ENCODE measurements at places on chromosomes 12 and 14.
A peak's percentile ranks its signal among the peaks of the same experiment; 100 is the strongest.

DNA sequence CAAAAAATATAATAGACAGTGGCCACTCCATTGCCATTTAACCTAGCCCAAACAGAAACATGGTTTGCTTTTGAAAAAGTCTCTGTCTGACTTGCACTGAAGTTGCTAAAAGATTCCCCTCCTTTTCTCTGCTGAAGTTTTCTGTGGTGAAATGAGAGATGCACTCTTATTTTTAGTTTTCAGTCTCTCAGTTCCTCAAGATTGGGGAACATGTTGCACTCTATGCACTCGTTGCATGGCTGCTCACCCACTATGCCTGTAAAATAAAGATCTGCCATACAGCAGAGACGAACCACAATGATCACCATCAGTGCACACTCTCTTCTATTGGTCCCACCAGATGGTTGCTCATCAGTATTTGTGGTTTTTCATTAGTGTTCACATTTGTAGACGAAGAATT, 13.1 kb upstream of the DAAM1 start:
- no peak for DNase-seq

DNA sequence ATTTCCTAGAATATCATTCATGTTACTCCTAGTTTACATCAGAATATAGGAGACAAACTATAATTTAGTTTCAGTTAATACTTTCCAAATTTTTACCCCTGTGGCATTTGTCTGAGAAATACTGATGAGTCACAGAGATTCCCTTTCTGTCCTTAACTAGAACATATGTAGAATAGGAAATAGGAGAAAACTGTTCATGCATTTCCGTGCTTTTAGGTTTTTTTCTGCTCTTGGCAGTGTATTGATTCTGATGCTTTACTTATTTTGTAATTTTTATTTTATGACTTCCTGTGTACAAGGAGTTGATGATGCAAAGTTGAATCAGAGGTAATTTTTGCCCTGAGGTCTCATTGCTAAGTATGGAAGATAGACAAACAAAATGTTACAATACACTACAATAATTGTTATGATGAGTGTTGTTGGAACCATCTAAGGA, 23.0 kb downstream of the MNAT1 start:
- DNase-seq: peak; percentile 89

GRCh38 chr12:43550831-43551271, 1.2 kb downstream of the ADAMTS20 start:
- no peak for DNase-seq

DNA sequence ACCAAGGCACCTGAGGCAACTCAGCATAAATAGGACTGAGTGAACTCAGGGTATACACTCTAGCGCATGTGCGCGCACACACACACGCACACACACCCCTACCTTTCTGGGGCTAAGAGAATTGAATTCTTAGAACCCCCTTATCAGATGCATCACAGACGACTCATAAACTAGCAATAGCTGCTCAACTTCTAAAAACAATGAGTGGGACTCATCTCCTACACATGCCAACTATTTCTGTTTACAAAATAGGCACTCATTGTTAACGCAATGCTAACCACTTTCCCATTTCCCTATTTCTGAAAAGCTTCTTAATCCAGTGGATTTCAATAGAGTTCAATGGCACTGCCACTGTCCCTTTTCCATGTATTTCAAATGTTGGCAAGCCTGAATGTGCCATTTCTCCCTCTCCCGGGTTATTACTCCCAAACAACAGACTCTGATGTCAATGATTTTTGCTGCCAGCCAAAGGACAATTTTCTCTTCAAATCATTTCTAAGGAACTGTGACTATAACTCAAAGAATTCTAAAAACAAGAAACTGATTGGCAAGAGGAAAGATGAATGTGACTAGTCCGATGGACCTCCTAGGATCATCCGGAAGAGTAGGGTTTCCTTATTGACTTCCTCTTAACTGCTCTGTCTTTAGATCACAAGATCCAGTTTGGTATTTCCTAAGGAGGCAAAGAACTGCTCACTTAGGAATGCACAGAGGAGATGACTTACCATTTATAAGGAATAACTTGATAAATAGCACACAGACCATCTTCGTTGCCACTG, 48.8 kb downstream of the SLC38A1 start:
- peak; percentile 66 for DNase-seq

DNA sequence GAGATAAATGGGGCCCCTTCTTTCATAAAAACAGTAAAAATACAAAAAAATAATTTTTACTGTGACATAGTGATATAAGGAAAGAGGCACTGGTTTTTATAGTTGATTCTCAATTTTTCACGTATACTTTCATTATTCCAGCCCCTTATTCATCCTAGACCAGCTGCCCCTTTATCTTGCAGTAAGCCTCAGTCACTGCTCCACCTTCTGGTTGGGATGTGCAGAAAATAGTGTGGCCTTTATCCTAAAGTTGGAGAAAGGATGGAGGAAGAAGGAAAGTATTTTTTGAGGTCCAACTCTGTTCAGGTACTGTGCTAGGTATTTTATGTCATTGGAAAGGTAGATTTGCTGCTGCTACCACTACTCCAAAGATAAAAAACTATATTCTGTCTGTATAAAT, 172.7 kb downstream of the ANO6 start:
- DNase-seq: peak; percentile 74

GRCh38 chr12:3920351-3921150, 47.4 kb upstream of the PARP11 start:
- peak; percentile 44 for DNase-seq

GRCh38 chr12:40137252-40137651, 31.4 kb upstream of the SLC2A13 start:
- peak; percentile 21 for DNase-seq

DNA sequence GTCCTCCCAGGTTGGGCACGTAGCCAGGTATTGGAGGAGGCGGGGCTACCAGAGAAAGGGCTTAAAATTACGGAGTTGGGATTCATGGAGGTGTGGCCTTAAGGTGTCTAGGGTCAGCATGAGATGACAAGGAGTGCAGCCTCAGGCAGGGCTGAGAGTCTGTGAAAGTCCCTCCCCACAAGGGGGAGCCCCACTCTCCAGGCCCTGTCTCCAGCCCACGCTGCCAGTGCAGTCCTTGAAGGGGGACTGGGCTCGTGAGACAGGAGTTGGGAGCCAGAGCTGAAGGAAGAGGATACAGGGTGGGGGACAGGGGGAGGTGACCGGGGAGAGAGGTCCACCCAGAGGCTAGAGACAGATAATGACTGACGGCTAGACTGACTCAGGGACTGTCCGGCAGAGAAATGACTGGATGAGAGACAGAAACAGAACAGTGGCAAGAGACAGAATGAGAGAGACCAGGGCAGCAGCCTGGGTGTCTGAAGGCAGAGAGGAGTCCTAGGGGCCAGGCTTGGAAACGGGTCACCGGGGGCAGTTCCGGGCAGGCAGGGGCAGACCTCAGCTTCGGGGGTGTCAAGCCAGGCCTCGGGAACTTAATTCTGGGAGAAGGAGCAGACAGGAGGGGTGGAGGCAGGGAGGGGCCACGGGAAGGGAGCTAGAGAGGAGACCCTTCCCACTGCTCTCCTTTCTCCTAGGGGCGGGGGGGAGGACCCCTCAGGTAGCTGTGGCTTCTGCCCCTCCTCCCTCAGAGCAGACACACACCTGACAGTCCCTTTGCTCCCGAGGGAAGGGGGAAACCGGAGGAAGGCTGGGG, 970 bp downstream of the CDH24 start:
- peak; percentile 83 for DNase-seq

DNA sequence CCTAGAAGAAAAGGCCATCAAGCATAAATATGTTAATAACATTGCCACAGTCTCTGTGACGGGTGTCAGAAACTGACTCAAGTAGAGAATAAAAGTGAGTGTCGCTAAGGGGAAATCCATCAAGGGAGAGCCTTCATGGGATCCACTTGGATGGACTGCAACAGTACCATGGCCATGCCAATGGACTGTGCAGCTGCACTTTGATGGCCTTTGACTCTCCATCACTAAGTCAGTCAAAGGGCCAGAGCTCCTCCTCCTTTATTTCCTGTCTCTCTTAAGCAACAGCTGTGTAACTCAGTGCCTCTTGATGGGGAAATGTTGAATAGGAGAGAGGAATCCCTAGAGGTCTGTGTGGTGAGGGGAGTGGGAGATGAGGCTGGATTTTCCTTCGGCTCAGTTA, 335.2 kb downstream of the BMP4 start:
- no peak for DNase-seq

GRCh38 chr12:1467710-1468109, 126.7 kb downstream of the FBXL14 start:
- no peak for DNase-seq

DNA sequence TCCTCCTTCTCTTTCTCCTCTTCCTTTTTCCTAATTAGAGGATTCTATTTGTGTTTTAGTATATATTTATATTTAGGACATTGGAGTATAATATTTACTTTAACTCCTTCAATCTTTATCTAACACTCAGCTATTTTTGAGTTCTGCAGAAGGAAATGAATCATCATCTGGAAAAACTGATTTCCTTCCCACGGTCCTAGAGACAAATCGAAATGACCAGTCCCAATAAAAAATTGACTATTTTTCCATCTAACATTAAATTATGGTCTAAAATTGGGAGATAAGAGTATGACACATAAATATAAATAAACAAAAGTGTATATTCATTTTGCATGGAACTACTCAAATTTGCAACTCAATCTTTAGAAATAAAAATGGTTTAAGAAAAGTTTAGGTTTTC, 167.4 kb downstream of the TMTC3 start:
- DNase-seq: peak; percentile 73

- no peak for DNase-seq
Measured at GRCh38 chr14:45238988-45239387, 14.0 kb downstream of the MIS18BP1 start.

GRCh38 chr14:103819503-103820307, 27.7 kb downstream of the PPP1R13B start:
- peak; percentile 7 for DNase-seq

DNA sequence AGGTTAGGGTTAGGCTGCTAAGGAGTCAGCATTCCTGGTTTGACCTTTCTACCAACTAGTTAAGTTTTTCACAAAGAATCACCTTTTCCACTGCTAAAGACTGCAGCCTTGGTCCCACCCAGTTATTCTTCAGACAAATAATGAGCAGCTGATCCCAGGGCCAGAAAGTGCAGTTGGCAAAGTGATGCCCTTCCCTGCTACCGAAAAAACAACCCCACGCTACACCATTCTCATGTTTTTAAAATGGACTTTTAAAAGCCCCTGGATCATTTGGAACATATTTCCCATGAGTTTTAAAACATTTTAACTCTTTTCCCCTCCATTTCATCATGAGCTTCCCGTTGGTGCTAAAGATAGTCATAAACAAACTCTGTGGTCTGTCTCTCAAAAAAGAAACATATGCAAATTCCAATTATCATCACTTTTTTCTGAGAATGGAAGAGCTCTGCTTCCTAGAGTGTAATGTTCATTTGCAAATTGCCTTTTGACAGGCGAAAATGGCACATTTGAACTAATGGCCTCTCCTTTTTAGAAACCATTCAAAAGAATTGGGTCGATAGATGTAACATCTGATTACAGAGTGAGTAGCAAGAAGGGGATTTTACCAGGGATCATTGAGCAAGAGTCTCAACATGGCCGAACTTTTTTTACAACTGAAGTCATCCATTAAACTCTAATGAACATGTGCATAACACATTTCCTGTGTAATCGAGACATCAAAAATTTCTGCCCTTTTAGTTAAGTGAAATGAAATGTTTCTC, 129.3 kb upstream of the RAP1B start:
- peak; percentile 66 for DNase-seq

- DNase-seq: no peak
Measured at GRCh38 chr14:90740081-90740480, 76.1 kb downstream of the TTC7B start.

GRCh38 chr12:105947906-105948305, 190.8 kb downstream of the NUAK1 start:
- no peak for DNase-seq

GRCh38 chr14:40248671-40249070, 816.4 kb upstream of the FBXO33 start:
- DNase-seq: no peak

DNA sequence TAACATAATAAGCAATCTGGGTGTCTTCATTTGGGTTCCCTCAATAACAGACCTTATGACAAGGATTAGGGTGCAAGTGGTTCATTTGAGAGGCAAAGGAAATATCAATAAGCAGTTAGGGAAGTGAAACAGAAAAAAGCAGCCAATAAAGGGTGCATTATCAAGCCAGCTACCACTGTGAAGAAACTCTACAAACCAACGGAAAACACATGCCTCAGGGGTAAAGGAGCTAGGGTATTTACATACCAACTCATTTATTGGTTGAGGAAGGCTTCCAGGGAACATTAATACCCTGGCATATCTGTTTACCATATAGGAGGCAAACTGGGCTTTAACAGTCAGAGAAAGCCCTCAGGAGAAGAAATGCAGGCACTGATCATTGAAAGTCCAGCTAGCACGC, 22.7 kb upstream of the IFNG-AS1 start:
- no peak for DNase-seq

DNA sequence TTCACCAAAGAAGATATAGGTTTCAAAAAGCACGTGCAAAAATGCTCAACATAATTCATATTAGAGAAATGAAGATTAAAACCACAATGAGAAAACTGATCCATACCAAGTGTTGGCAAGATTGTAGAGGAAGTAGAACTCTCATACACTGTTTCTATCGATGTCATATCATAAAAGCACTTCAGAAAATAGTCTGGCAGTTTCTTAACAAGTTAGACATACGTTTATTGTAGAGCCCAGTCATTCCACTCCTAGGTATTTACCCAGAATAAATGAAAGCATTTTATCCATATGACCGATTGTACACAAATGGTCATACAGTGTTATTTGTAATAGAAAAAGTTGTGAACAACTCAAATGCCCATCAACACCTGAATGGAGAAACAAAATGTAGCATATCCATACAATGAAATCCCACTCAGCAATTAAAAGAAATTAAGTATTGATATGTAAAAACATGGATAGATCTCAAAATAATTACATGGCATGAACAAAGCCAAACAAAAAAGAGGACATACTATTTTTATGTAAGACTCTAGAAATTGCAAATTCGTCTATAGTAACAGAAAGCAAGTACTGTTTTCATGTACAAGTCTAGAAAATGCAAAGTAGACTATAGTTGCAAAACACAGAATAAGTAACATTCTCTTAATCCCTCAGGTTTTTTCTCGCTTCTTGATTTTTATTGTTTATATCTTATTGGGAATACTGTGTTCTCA, 41.0 kb downstream of the USP15 start:
- no peak for DNase-seq

GRCh38 chr12:62533087-62533754, 66.6 kb downstream of the MON2 start:
- DNase-seq: no peak

GRCh38 chr14:71713451-71713850, 218.8 kb upstream of the RGS6 start:
- no peak for DNase-seq

- no peak for DNase-seq
Measured at GRCh38 chr14:105492971-105493871, 2.2 kb downstream of the TEDC1 start.
